ENCODE measurements at places on chromosomes 3 and 15. TPM values are rescaled to one million over a fixed set of nuclear protein-coding genes. Genes with fewer than 3 reads are reported as not detected.

GRCh38 chr3:4570840-4571621, 77.9 kb downstream of the ITPR1 start:
- H3K4me3 ChIP-seq, result no peak overlapping the region
- no peak overlapping the region for H3K27ac ChIP-seq
- H3K36me3 ChIP-seq, result no peaks in the 10 kb centered on the region
- H3K27me3 ChIP-seq, result no peaks in the 10 kb centered on the region
- DNase-seq, result no peak

CD200R1 gene
- 2.5 TPM for total RNA-seq

- no peak for DNase-seq
- peak overlapping the region; percentile 55 for H3K4me3 ChIP-seq
- H3K27me3 ChIP-seq, result peaks cover 45% of the 10 kb centered on the region
- peaks cover 30% of the 10 kb centered on the region for H3K4me1 ChIP-seq
- H3K27ac ChIP-seq, result no peak overlapping the region
Measured at GRCh38 chr3:3798631-3799113, 559 bp upstream of the LRRN1 start.

DNA sequence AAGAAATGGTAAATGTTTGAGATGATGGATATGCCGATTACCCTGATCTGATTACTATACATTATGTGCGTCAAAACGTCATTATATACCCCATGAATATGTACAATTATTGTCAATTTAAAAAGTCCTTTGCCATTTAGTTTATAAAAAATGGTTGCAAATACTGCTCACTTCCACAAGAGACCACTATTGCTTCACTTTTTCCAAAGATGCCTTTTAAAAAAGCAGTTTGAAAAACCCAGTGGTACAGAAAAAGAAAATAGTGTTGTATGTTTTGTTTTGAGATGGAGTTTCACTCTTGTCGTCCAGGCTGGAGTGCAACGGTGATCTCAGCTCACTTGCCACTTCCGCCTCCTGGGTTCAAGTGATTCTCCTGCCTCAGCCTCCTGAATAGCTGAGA, 39.3 kb downstream of the EDEM1 start:
- no peaks in the 10 kb centered on the region for H3K27me3 ChIP-seq
- no peaks in the 10 kb centered on the region for H3K4me1 ChIP-seq
- H3K36me3 ChIP-seq, result no peaks in the 10 kb centered on the region
- no peak overlapping the region for H3K27ac ChIP-seq

SPINK8 gene
- not detected for total RNA-seq

DNA sequence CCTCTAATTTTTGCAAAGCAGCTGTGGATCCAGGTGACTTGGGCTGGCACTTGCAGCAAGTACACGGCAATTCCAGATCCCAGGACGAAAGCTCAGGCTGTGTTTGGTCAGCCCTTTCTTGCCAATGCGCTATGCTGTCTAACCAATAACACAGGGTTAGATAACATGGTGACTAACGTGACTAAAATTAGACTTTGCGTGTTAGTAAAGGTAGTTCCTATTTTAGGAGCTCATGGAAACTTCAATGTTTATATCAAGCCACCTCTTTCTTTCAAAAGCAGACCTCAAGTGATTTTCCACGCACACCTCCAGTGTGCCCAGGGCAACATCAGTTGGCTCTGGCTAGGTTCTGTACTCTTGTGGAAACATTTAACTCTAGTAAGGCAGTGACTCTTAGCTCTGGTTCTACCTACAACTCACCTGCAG, 32.5 kb downstream of the CDCP1 start:
- DNase-seq, result no peak
- H3K27ac ChIP-seq, result peak overlapping the region; percentile 69
- no peaks in the 10 kb centered on the region for H3K36me3 ChIP-seq
- H3K4me1 ChIP-seq, result peaks cover 15% of the 10 kb centered on the region
- no peak overlapping the region for H3K4me3 ChIP-seq
- no peaks in the 10 kb centered on the region for H3K27me3 ChIP-seq

DNA sequence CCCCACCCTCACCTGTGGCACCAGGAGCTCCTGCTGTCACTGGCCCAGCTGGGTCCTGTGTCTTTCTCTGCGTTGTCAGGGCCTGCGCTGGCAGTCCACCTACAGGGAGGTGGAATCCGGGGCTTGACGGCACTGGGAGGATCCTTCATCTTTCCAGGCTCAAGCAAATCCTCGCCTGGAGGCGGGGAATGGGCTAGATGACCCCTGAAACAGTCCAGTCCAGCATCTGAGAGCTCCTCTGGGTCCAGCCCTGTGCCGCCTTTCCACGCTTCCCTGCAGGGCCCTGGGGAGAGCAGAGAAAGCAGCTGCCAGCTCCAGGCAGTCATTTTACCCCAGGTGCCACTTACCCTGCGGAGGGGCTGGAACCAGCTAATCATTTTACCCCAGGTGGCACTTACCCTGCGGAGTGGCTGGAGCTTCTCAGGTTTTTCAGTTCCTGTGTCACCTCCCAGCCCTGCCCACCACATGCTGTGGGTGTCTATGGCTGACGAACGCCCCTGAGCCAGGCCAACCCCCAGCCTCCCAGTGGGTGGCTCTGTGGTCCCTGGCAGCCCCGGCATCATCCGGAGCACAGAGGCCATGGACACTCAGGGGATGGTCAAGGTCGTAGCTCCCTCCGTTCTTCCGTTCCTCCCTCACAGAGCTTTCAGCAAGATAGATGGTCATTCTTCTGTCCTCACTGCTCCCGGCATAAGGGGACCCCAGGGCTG, 17.9 kb upstream of the ADIPOQ start:
- no peaks in the 10 kb centered on the region for H3K36me3 ChIP-seq
- peaks cover 30% of the 10 kb centered on the region for H3K27me3 ChIP-seq
- H3K4me1 ChIP-seq, result no peaks in the 10 kb centered on the region
- no peak for DNase-seq

GRCh38 chr15:86021281-86022264, 58.1 kb upstream of the AGBL1 start:
- H3K27ac ChIP-seq, result no peak overlapping the region
- DNase-seq, result no peak
- H3K27me3 ChIP-seq, result no peaks in the 10 kb centered on the region
- no peaks in the 10 kb centered on the region for H3K36me3 ChIP-seq
- no peaks in the 10 kb centered on the region for H3K4me1 ChIP-seq

DNA sequence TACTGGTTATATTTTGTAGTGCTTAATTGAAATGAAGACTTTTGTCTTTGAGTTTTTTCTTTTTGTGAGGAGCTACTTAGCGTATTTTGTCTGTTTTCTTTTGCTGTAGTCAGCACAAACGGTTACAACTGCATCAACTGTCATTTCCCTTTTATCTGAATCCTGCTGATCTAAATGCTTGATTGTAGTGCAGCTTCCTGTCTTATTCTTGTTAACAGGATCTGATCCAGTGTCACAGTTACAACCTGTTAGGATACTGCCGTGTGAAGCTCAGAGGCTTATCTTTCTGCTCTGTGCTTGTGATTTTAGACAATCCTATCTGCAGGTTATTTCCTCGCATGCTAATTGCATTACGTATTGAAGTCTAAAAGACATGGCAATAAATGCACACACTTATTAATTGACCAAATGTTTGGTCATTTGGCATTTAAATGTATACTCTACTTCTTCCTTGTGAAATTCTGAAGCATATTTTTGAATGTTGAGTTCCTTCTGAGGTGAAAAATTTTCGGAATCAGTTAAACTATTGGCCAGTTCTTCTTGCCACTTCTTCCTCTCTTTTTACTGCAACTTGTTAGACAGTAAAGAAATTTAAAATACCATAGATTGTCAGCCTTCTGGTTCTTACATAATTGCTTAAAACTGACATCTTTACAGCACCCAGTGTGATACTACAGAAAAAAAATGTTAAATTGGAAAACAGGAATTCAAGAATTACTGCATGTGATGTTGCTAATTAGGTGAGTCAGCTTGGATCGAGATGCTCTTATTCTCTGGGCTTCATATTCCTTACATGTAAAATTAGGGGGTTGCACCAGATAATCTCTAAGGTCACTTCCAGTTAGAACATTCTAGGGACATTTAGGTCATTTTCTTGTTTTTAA, 168.2 kb downstream of the MBNL1 start:
- H3K36me3 ChIP-seq, result peaks cover 9% of the 10 kb centered on the region
- H3K27ac ChIP-seq, result peak overlapping the region; percentile 50
- H3K27me3 ChIP-seq, result no peaks in the 10 kb centered on the region
- peaks cover 47% of the 10 kb centered on the region for H3K4me1 ChIP-seq

- no peak overlapping the region for H3K4me3 ChIP-seq
- H3K27me3 ChIP-seq, result no peaks in the 10 kb centered on the region
- H3K27ac ChIP-seq, result no peak overlapping the region
- H3K4me1 ChIP-seq, result peaks cover 16% of the 10 kb centered on the region
Measured at GRCh38 chr3:107817076-107817475, 273.8 kb downstream of the CD47 start.

PLA2G4D gene
- total RNA-seq, result 0.28 TPM

Measured in sigmoid colon (tissue), 7 donors.